ENCODE measurements at places on chromosomes 16 and 17. TPM values are rescaled to one million over a fixed set of nuclear protein-coding genes. Genes with fewer than 3 reads are reported as not detected.

- H3K4me1 ChIP-seq: peaks cover 27% of the 10 kb centered on the region
- DNase-seq: no peak
- peak overlapping the region; percentile 19 for H3K27ac ChIP-seq
- no peaks in the 10 kb centered on the region for H3K36me3 ChIP-seq
These were observed 245.9 kb downstream of the XYLT1 start for GRCh38 chr16:17224879-17225281.

DNA sequence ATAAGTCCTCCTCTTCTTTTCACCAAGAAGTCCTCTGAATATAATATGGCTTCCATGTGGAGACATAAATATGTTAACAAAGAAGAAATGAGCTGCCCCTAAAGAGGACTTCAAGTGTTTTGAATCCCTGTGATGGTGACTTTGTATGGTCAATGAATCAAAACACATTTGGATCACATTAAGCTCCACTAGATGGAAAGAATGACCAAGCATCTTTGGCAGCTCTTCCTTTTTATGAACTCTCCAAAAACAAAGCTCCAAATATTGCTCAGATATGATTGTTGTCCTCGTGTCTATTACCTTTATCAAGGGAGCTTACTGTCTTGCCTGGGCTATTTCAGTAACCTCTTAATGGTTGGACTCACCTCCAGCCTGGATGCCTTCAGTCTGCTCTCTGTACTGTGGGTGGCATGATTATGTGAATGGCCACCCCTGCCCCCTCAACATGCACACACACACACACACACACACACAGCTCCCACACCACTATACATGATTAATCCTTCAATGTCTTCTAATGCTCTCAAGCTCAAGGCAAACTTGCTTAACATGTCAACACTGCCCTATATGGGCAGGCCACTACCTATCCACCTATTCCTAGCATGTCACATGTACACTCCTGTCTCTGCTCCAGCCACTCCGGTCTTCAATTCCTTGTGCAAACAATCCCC is 346.6 kb upstream of the SALL1 start:
- no peaks in the 10 kb centered on the region for H3K4me1 ChIP-seq
- no peak for DNase-seq
- no peaks in the 10 kb centered on the region for H3K36me3 ChIP-seq

GRCh38 chr17:42562388-42563142 is 617 bp downstream of the COASY start:
- H3K27ac ChIP-seq: peak overlapping the region; percentile 87
- H3K4me1 ChIP-seq: peaks cover 60% of the 10 kb centered on the region
- H3K27me3 ChIP-seq: no peaks in the 10 kb centered on the region
- DNase-seq: peak; percentile 82

- H3K27ac ChIP-seq: peak overlapping the region; percentile 84
- H3K36me3 ChIP-seq: peaks cover 33% of the 10 kb centered on the region
- DNase-seq: no peak
These were observed 740 bp downstream of the NFATC2IP start for GRCh38 chr16:28951410-28951943.

GRCh38 chr16:12613131-12613991 is 190.3 kb downstream of the CPPED1 start:
- H3K4me1 ChIP-seq: no peaks in the 10 kb centered on the region
- DNase-seq: no peak
- no peak overlapping the region for H3K4me3 ChIP-seq

- H3K27ac ChIP-seq: no peak overlapping the region
- H3K27me3 ChIP-seq: peaks cover 15% of the 10 kb centered on the region
- no peak for DNase-seq
- no peak overlapping the region for H3K4me3 ChIP-seq
- peaks cover 22% of the 10 kb centered on the region for H3K4me1 ChIP-seq
These were observed 48.4 kb upstream of the TAC4 start for GRCh38 chr17:49896222-49896621.

DNA sequence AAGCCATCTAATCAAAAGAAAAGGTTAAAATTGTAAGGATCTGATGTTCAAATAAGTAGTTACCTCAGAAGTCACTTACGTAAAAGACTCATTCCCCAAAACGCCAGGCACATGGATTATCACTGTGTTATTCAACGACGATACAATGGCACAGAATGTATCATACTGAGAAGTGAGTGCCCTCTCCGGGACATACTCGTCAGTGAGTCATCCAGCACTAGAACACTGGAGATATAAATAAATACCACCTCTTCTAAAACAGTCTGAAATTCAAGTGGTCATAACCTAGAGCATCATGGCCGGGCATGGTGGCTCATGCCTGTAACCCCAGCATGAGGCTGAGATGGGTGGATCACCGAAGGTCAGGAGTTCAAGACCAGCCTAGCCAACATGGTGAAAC is 24.9 kb downstream of the USP31 start:
- H3K4me1 ChIP-seq: peaks cover 36% of the 10 kb centered on the region
- no peaks in the 10 kb centered on the region for H3K27me3 ChIP-seq
- no peak for DNase-seq
- no peaks in the 10 kb centered on the region for H3K36me3 ChIP-seq
- no peak overlapping the region for H3K4me3 ChIP-seq
- no peak overlapping the region for H3K27ac ChIP-seq

GRCh38 chr16:60485872-60486489 is 1550.3 kb downstream of the CDH8 start:
- no peak overlapping the region for H3K4me3 ChIP-seq
- H3K27ac ChIP-seq: no peak overlapping the region
- H3K27me3 ChIP-seq: no peaks in the 10 kb centered on the region
- H3K36me3 ChIP-seq: no peaks in the 10 kb centered on the region
- H3K4me1 ChIP-seq: no peaks in the 10 kb centered on the region

DNA sequence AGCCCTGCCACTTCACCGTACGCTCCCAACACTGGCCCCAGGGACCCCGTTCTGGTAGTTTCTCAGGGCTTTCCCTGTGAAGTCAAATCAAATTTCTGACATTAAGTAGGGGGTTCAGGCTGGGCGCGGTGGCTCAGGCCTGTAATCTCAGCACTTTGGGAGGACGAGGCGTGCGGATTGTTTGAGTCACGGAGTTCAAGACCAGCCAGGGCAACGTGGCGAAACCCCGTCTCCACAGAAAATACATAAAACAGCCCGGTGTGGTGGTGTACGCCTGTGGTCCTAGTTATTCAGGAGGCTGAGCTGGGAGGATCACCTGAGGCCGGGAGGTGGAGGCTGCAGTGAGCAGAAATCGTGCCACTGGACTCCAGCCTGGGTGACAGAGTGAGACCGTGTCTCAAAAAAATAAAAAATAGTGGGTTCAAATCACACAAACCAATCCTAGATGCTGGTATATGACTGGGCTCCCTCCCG is 632 bp downstream of the CYBC1 start:
- peak; percentile 68 for DNase-seq
- no peaks in the 10 kb centered on the region for H3K36me3 ChIP-seq

- no peaks in the 10 kb centered on the region for H3K4me1 ChIP-seq
- H3K36me3 ChIP-seq: no peaks in the 10 kb centered on the region
- H3K27me3 ChIP-seq: no peaks in the 10 kb centered on the region
- H3K4me3 ChIP-seq: no peak overlapping the region
- no peak overlapping the region for H3K27ac ChIP-seq
These were observed 123.6 kb downstream of the MRTFB start for GRCh38 chr16:14194721-14195120.

- peaks cover 15% of the 10 kb centered on the region for H3K27me3 ChIP-seq
- DNase-seq: no peak
- H3K36me3 ChIP-seq: no peaks in the 10 kb centered on the region
- no peak overlapping the region for H3K27ac ChIP-seq
These were observed 18.9 kb downstream of the DNAH17 start for GRCh38 chr17:78558181-78558850.

- H3K27ac ChIP-seq: no peak overlapping the region
- DNase-seq: peak; percentile 41
- H3K36me3 ChIP-seq: peaks cover 5% of the 10 kb centered on the region
- H3K27me3 ChIP-seq: no peaks in the 10 kb centered on the region
- H3K4me3 ChIP-seq: no peak overlapping the region
These were observed 211.1 kb upstream of the CHMP6 start for GRCh38 chr17:80780381-80781198.

DNA sequence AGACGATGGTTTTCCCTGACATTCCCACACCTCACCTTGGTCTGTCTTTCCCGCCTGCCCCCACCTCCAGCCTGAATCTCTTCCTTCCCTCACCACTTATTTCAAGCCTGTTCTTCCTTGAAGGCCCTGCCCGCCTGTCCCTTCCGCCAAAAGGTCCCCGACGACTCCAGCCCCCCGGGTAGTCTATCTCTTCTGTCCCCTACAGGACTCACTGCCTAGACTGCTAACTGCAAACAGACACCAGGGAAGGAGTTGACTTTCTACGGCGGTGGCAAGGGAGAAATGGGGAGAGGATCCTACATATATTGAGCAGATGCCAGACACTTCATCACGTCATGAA is 53.7 kb downstream of the NT5M start:
- H3K27me3 ChIP-seq: no peaks in the 10 kb centered on the region
- H3K4me3 ChIP-seq: no peak overlapping the region
- H3K27ac ChIP-seq: no peak overlapping the region
- H3K4me1 ChIP-seq: peaks cover 11% of the 10 kb centered on the region
- no peaks in the 10 kb centered on the region for H3K36me3 ChIP-seq

DNA sequence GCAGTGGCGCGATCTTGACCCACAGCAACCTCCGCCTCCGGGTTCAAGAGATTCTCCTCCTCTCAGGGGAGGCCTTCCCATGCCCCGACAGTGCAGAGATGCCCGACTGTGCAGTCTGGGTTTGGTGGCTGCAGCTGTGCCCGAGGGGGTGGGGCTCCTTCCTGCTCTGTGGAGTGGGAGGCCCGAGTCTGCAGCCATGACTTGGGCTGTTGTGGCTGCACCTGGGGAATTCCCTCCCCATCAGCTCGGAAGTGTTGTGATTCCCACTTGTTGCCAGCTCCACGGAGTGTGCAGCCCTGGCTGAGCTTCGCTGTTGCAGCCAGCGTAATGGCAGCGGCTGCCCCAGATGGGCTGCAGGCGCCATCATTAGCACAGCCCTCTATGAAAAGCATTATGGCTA is 66.4 kb upstream of the SMIM36 start:
- peak overlapping the region; percentile 84 for H3K27ac ChIP-seq
- H3K27me3 ChIP-seq: no peaks in the 10 kb centered on the region
- DNase-seq: no peak
- H3K4me1 ChIP-seq: peaks cover 11% of the 10 kb centered on the region
- peak overlapping the region; percentile 25 for H3K4me3 ChIP-seq

GRCh38 chr16:19188406-19188805 is 20.4 kb downstream of the SYT17 start:
- no peak for DNase-seq
- H3K36me3 ChIP-seq: no peaks in the 10 kb centered on the region
- no peaks in the 10 kb centered on the region for H3K27me3 ChIP-seq
- no peak overlapping the region for H3K27ac ChIP-seq

DNA sequence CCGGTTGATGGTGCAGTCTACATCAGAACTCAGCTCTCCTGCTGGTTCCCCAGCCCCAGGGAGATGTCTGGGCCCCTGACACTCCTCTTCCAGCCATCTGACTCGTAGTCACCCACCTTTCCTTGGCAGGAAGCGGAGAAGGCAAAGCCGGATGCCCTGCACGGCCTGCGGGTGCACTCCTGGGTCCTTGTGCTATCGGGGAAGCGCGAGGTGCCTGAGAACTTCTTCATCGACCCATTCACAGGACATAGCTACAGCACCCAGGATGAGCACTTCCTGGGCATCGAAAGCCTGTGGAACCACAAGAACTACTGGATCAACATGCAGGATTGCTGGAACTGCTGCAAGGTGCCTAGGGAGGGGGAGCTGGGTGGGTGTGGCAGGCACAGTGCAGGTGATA is 12.7 kb downstream of the DRC7 start:
- H3K4me3 ChIP-seq: no peak overlapping the region
- no peaks in the 10 kb centered on the region for H3K36me3 ChIP-seq
- peak; percentile 13 for DNase-seq
- no peak overlapping the region for H3K27ac ChIP-seq
- no peaks in the 10 kb centered on the region for H3K4me1 ChIP-seq
- no peaks in the 10 kb centered on the region for H3K27me3 ChIP-seq

GRCh38 chr17:49312722-49313121 is 49.3 kb downstream of the ZNF652 start:
- peaks cover 43% of the 10 kb centered on the region for H3K36me3 ChIP-seq
- no peak for DNase-seq
- no peaks in the 10 kb centered on the region for H3K27me3 ChIP-seq

DNA sequence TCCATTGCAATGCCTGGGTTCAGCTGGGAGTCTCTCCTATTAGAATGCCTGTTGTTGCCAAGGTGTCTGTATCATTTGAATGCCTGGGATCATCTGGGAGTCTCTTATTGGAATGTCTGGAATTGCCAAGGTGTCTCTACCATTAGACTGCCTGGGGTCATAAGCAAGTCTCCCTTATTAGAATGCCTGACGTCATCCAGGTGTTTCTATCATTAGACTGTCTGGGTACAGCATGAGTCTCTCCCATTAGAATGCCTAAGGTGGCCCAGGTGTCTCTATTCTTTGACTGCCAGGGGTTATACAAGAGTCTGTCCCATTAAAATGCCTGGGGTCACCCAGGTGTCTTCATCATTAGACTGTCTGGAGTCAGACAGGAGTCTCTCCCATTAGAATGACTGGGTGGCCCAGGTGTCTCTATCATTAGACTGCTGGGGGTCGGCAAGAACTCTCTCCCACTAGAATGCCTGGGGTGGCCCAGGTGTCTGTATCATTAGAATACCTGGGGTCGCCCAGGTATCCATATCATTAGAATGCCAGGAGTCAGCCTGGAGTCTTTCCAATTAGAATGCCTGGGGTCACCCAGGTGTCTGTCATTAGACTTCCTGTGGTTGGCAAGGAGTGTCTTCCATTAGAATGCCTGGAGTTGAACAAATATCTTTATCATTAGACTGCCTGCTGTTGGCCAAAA is 2274.0 kb downstream of the TP53TG3F start:
- no peaks in the 10 kb centered on the region for H3K27me3 ChIP-seq
- H3K4me1 ChIP-seq: no peaks in the 10 kb centered on the region
- no peak overlapping the region for H3K4me3 ChIP-seq
- peak; percentile 29 for DNase-seq
- no peaks in the 10 kb centered on the region for H3K36me3 ChIP-seq

DNA sequence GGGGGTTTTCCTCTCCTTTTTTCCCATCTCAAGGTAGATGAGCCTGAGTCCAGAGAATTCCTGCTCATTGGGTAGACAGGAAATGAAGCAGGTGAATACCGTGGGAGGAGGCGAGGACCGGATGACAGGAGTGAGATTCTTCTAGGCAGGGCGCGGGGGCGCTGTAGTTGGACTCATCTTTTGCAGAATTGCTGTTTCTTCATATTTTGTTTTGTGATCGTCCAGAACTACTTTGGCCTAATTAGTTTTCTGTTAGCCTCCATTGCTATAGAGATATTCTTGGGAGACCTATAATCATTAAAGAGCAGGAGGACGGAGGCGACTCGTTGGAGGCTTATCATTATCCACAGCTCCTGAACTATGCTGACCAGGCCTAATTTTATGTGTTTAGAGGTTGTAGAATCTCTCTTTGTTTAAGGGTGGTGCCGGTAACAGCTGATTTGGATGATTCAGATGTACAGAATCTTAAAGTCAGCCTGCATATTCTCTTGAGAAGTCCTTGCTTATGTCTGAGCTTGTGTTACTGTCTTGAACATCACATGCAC is 650 bp downstream of the ATP6V0A1 start:
- peak overlapping the region; percentile 96 for H3K27ac ChIP-seq
- H3K4me1 ChIP-seq: peaks cover 52% of the 10 kb centered on the region
- H3K36me3 ChIP-seq: peaks cover 19% of the 10 kb centered on the region
- peak overlapping the region; percentile 82 for H3K4me3 ChIP-seq
- DNase-seq: no peak

ANKRD13B gene
- total RNA-seq: 11.4 TPM

LDHD gene
- total RNA-seq: 19.2 TPM

KRTAP4-4 gene
- not detected for total RNA-seq

KRT39 gene
- not detected for total RNA-seq

SCNN1B gene
- 36.8 TPM for total RNA-seq

METTL2A gene
- total RNA-seq: 15.5 TPM

DNASE1L2 gene
- total RNA-seq: 72.6 TPM

MSLN gene
- total RNA-seq: 0.49 TPM

CACNG1 gene
- not detected for total RNA-seq
